ENCODE measurements at places on chromosomes 1 and 21.

DNA sequence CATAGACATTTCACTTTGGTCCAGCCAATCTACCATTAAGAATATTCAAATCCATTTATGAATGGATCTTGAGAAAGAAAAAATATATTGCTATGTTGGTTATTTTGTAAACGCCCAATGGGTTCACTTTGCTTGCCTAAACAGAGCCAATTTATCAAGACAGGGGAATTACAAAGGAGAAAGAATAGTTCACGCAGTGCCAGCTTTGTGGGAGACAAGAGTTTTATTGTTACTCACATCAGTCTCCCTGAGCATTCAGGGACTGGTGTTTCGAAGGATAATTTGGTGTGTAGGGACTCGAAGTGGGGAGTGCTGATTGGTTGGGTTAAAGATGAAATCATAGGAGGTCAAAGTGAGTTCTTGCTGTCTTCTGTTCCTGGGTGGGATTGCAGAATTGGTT, 135.3 kb downstream of the GABPA start:
- no peak for DNase-seq

DNA sequence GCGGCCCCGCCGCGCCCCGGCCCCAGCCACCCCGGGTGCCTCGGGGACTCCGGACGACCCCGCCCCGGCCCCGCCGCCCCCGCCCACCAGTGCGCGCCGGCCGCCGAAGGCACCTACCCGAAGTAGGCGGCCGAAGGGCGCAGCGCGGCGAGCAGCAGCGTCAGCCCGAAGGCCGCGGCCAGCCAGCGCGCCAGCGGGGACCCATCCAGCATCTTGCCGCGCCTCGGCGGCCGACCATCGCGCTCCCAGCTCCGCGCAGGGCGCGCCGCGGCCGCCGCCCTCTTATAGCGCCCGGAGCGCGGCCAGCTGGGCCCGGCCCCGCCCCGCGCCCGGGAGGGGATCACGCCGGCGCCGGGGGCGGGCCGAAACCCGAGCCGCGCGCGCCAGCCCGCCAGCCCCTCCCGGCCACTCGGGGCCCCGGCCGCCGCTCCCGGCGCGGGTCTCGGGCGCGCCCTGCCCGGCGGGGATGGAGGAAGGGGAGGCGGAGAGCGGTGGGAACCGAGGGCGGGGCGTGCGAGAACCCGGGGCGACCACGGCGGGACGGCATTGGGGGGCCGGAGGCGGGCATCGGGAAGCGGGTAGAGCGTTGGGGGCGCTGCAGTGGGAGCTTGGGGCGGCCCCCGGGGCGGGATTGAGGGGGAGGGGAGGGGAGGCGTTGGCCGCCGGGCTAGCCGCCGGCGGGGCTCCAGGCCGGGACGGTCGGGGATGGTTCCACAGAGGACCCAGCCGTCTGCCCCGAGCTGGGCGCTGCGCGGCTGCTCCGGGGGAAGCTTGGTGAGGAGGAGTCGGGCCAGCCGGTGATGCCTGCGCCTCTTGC, at the start of gene WNT9A:
Gene WNT9A (minus strand): TSS at position 257 of the 817 bp plus-strand sequence. CDS start 45 bp downstream, at position 212.
- DNase-seq, result peak; percentile 33

DNA sequence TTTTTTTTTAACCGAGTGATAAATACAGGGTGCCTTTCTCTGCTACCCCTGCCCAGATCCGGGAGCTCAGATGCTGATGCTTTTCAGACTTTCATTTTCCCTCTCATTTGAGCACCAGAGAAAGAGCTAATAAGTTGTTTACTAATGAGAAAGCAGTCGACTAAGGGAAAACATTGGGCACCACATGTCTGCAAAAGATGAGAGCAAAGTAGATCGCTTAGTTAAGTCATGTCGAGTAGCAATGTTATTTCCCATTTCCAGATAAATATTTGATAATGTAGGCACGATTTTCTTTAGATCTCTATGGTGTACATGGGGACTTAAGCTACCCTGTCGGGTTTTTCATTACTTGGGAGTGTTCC, 1.2 kb downstream of the PKN2 start:
- no peak for DNase-seq

GRCh38 chr1:18032172-18032859, 75.3 kb upstream of the IGSF21 start:
- no peak for DNase-seq

DNA sequence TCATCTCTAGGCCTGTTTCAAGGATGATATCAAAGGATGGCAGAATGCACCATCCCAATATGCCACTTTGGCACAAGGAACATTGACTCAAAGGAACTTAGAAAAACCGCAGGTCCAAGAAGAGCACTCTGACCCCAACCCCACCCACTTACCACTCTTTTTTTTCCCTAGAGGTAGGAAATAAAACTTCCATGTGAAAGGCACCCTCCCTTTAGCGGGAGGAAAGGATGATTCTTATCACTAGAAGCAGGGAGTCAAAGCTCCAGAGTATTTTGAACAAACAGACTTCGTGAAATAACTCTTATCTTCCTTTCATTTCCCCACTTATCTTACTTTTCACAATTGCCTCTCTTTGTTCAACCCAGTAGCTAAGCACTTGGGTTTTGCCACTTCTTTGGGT, 22.2 kb downstream of the PSMG1 start:
- no peak for DNase-seq

- DNase-seq, result no peak
Measured at GRCh38 chr1:62271948-62272728, 47.1 kb downstream of the KANK4 start.

GRCh38 chr1:14924455-14925331, 228.9 kb upstream of the TMEM51 start:
- peak; percentile 22 for DNase-seq

- no peak for DNase-seq
Measured at GRCh38 chr1:227219715-227220292, 98.5 kb downstream of the CDC42BPA start.

GRCh38 chr1:151705146-151705545, 11.5 kb downstream of the CELF3 start:
- DNase-seq, result no peak

GRCh38 chr1:67019121-67019520, 34.8 kb downstream of the SLC35D1 start:
- no peak for DNase-seq

GRCh38 chr1:246690100-246690499, 34.1 kb upstream of the SCCPDH start:
- no peak for DNase-seq

DNA sequence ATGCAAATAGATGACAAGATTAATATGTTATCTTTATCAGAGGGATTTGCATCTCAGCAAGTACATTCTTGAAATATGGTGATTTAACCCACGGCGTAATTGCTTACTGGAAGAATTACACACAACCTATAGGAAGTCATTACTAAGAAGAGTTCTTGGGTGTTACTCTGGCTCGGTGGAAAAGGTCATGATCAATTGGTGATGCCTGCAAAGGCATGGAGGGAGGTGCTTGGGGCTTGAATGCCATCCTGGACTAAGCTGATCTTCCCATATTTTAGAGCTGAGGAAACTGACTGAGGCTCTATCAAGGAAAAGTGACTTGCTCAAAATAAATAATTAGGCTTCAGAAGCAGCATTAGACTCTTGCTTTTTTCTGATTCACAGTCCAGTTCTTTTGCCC, 137.5 kb upstream of the JUN start:
- no peak for DNase-seq

DNA sequence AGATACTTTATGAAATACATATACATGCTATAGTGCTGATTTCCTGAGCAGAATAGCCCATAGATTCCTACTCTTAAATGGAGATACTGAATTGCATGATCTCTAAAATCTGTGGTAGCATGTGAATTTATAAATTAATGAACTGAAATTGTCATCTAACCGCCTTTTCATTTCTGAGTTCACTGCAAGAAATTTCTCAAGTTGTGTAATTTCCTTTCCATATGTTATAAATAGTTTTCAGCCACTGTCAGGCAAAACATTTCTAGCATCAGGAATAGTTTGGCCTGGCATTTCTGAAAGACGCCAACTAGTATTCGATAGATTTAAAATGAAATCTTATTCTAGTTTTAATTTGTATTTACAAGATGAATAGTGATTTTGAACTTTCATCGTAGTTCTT, 310.1 kb downstream of the USH2A start:
- DNase-seq, result no peak

- peak; percentile 26 for DNase-seq
Measured at GRCh38 chr1:84433258-84434080, 35.2 kb downstream of the DNASE2B start.

- DNase-seq, result peak; percentile 15
Measured at GRCh38 chr1:1624443-1625403, 7.2 kb upstream of the MMP23B start.

GRCh38 chr1:167369933-167370332, 148.4 kb downstream of the CD247 start:
- DNase-seq, result no peak

DNA sequence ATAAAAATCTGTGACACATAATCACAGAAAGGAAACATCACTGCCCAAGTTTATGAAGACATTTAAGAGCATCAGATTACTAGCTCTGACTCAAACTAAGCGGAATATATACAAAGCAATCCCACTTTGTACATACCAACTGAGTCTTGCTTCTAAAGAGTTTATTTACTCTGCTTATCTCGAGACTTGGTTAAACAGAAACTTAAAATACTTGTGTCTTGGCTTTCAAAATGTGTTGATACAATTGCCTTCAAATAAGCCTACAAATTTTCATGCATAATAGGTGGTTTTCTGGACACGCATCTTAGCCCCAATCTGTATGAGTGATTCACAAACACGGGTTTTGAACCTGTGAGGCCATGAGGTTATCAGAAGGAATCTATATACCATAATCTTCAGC, 21.0 kb downstream of the CD160 start:
- DNase-seq, result no peak

GRCh38 chr1:34845131-34845901, 14.2 kb downstream of the SMIM12 start:
- DNase-seq, result no peak

DNA sequence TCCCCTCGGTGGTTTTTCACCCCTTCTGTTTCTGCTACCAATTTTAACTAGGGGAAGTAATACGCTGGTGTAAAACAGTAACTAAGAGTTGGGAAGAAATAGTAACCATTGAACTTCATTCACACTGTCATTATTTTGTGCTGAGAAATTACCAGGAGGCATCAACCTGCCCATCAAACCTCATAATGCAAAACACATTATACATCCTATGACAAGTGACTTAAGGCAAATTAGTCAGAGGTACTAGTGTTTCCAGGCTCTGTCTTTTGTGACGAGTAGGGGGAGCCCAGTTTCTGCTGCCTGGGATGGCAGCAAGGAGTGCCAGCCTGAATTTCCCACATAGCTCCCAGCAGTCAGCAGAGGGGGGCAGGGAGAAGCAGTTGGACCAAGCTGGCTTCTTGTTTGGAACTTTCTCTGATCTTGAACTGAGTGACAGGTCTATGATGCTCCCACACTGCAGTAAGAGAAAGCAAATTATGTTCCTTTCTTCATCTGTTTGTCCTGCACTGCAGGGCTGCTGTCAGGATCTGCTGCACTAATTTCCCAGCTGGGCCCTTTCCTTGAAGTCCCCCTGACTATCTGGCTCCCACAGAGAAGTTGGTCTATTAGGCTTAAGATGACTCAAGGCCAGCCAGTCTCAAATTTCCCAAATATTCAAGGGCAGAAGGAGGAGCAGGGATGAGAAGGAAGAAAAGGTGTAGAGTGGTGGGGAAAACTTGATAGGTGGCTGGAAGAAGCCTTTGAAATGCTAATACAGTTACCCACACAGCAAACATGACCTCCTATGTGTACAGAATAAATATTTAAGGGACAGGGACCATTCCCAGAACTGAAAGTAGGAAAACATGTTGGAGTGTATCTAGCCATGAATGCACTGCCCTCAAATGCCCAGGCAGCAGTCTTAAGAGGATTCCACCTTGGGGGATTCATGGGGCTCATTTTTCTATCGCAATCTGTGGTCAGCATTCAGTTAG, 322.8 kb downstream of the SEC16B start:
- no peak for DNase-seq

DNA sequence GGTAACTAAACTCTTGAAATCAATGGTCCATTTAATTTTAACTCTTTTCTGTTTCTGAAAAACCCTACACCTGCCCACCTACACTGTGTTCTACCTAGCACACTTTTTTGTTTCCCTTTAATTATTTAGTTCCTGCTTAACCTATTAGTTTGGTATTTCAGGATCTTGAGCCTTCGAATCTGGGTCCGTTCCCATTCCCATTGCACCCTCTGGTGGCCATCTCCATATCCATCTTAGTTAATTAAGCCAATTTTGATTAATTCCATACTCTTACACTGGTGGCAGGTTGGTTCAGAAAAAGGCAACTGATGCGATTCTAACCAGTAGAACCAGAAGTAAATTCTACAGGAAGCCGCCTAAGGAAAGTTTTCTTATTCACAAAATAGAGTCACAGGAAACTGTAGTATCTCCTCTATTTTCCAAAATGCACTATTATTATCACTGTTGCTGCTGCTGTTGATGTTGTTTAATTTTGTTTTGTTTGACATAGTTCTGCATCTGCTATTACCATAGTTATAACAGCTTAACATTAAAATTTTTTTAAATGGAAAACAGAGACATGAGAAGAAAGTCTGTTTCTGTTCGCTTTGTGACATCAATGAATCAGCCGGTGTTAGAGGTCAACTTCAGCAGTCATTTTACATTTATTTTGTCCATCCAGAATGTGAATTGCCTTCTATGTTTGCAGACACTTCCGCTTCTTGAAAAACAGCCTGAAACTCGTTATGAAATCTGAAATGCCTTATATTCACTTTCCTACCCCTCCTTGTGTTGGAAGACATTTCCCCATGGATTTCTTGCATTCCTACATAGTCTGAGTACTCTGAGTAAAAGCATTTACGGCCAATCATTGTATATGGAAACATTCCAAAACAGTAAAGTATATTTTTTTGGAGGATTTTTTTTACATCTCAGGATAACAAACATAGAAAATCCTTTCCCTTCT, 115.5 kb upstream of the NCAM2 start:
- DNase-seq, result no peak

DNA sequence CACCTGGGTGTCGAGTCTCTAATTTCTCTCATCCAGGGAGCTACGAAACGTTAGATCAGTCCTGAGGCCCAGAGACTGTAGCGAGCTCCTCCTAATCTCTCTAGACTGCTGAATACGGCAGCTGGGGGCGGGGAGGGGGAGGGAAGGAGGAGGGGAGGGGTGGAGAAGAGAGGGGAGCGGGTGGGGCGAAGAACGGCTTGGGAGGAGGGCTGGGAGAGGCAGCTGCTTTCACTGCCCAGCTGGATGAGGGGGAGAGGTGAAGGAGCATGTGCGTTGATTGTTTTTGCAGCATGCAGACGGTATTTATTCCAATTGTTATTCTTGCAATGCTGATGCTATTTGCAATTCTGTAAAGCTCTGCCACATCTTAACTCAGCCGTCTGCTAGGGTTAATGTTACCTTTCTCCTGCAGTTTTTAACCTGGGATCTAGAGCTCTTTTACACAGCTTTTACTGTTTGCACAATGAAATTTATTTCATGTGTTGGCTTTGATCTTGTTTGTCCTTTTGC, 790 bp downstream of the DNAJC6 start:
- DNase-seq, result no peak

GRCh38 chr1:11713095-11713494, 21.6 kb downstream of the DRAXIN start:
- no peak for DNase-seq

GRCh38 chr1:6239213-6239752, 3.5 kb upstream of the ICMT start:
- no peak for DNase-seq
